ENCODE measurements at places on chromosomes 2 and 18.

DNA sequence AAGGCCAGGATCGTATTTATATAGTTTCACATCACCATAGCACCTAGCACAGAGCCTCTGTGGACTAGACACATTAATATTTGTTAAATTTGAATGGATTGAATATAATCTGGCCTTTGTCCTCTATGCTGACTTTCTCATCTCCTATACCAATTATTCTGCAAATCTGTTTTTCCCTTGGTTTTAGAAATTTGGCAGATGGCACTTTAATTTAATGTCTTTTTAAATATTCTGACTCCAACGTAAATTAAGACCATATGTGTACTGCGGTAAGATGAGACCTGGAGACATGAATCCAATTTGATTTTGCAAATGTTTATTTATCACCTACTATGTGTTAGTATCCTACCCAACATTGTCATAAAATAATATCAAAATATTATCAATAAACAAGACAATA lies 1281.9 kb upstream of the PIK3C3 start:
- no peak for DNase-seq

DNA sequence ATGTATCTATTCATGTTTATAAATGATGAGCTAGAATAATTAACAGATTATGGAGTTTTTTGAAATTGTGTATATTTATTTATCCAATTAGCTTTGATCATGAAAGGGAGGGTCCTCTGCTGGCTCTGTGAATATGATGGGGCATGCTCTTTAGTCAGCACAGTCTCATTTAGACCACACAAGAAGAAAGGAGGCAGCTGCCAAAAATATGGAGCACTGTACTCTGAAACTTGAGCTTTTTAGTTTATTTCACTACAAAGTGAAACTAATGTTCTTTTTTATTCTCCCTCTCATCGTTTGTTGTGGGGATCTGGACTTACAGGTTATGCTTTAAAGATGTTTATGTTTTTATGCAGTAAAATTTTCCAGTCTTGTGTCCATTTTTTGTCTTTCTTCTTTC lies 266.9 kb upstream of the GULP1 start:
- DNase-seq, result no peak

- DNase-seq, result no peak
These were observed 211.9 kb downstream of the PPP1R1C start for GRCh38 chr2:182197529-182197928.

DNA sequence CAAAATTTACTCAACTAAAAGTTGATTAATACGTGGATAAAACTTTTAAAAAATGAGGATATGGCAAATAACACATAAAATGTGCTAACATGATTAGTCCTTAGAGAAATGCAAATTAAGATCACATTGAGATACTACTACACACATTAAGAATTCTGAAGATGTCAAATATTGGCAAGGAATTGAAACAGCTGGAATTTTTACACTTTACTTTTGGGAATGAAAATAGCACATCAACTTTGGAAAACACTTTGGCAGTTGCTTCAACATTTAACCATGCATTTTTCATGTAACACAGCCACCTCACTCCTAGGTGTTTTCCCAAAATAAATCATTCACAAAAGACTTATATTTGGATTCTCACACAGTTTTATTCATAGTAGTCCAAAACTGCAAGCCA lies 687.9 kb upstream of the SETBP1 start:
- no peak for DNase-seq

DNA sequence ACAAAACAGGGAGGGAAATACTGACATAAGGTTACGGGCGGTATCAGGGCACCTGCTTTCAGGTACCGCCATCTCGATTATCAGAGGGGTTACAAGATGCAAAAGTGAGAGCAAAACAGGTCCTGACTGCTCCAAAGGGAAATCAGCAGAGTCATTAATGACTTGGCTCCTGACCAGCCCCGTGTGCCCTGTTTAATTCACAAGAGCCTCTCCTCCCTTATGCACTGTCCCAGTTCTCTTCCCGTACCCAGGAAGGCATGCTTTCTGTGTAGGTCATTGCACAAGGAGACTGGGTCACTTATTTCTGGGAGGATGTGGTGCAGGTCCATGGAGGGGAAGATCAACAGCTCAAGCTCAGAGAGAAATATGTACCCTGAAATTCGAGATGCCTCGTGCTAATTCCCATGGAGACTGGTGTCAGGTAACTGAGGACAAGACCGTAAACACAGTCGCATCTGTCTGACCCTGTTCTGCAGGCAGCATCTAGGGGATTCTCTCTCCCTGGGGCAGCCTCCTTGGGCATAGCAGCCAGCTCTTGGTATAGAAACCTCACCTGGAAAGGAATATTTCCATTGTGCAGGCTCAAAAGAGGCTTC lies 79.9 kb downstream of the HNRNPLL start:
- no peak for DNase-seq

DNA sequence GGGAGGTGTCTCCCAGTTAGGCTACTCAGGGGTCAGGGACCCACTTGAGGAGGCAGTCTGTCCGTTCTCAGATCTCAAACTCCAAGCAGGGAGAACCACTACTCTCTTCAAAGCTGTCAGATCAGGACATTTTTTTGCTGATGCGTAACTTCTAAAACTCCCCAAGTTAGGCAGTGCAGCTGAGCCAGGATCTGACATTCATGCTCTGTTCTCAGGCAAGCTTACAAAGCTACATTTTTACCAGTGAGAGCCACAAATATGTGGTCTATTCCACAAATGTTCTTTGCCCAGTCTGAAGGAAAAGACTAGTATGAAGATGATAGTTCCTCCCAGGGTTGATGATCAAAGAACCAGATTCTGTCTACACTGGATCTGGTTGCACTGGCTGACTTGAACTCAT lies 184.1 kb downstream of the MTCL1 start:
- no peak for DNase-seq

- DNase-seq, result no peak
These were observed 235.2 kb upstream of the PIK3C3 start for GRCh38 chr18:41719808-41720207.

GRCh38 chr18:36297417-36298125 lies at the start of gene FHOD3:
FHOD3 (plus strand) TSS chr18:36297713; CDS start chr18:36297836, 123 bp downstream.
- DNase-seq, result no peak

GRCh38 chr18:60347526-60348045 lies 25.0 kb downstream of the MC4R start:
- DNase-seq, result no peak

GRCh38 chr18:3411854-3412268 lies 38.1 kb upstream of the TGIF1 start:
- DNase-seq, result no peak

DNA sequence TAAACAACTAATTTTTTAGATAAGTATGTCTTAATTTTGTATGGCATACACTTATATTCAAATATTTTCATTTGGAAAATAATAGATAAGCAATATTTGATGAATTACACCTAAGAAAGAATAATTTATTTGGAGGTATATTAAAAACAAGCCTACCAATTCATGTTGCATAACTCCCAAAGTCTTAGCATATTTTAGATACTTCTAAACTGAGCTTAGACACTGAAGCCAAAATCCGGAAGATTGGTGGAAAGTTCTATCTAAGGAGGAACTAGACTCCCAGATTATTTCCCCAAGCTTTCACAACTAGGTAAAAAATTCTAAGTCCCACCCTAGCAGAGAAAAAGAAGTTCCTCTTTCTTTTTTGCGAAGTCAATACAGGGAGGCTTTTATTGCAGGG lies 221.0 kb upstream of the MMADHC start:
- DNase-seq, result no peak

DNA sequence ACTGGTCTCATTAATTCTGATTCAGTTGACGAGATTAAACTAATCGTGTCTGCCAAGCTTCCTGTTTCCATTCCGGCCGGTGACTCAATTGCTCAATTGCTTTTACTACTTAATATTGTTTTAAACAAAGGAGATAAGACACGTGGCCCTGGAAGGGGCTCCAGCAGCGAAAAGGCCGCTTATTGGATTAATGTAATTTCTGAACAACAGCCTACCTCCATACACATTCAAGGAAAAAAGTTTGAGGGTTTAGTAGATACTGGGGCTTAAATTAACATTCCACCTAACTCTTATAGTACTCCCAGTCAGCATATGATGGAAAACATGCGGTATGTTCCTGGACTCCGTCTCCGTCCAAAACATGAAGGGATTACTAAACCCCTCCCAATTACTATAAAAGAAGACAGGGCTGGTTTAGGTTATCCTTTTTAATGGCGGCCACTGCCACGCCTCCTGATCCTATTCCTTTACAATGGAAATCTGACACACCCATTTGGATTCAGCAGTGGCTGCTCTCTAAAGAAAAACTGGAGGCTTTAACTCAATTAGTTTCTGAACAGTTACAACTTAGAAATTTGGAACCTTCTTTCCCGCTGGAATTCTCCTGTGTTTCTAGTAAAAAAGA lies 27.1 kb downstream of the VPS54 start:
- no peak for DNase-seq

DNA sequence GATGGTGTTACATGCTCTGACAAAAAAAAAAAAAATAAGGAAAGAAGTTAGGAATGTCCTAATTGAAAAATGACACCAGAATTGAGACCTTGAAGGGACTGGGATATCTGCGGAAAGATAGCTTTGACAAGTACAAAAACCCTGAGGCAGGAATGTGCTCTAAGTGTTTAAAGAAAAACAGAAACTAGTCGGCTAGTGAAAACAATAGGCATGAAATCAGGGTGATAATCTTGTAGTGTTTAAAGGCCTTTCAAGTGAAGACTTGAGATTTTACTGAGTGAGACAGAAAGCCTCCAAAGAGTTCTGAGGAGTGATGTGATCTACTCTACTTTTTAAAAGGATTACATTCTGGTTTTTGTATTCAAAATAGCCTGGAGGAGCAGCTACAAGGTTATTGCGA lies 107.4 kb downstream of the COBLL1 start:
- DNase-seq, result no peak

DNA sequence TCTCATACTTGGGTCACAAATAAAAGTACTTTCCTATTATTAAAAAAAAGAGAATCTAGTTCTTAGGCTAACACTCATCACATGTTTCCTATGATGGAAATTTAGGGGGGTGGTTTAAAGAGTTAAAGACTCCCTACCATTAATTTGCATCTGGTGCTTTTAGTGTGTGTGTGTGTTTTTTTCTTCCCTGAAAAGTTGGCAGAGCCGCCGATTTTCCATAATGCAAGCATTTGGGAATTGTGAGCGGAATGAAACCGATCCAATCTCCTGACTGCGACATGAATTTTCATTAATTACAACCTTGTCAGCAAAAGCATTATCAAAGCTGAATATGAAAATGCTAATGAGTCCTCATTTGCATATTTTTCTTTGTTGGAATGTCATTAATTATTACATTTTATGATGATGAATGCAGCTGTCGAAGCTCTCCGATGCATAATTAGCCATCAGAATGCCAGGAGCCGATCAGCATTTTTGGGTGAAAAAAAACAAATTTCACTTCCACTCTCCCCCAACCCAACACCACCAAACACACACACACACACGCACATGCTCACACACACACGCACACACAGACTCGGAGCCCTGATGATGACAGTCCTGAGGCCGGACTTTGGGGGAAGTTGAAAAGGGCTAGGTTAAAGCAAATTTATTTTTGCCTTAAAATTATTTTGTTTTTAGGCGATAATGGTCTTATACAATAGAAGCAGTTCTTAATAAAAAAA lies 165.4 kb downstream of the TCF4 start:
- DNase-seq, result no peak

GRCh38 chr2:240405684-240406313 lies 29.7 kb upstream of the GPC1 start:
- no peak for DNase-seq

DNA sequence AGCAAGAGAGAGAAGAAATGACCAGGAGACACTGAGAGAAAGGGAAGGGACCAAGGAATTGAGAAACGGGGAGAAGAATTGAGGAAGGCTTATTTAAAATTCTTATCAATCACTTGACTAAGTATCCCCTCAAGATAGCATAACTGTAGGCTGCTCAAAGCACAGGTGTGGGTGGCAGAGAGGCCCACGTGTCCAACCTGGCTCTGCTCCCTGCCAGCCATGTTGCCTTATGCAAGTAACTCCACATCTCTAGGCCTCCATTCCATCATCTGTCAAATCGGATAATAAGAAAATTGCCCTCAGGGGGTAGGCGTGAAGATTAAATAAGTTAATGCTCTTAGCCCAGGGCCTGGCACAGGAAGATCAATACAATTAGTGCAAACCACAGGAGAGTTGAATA lies 7.4 kb upstream of the NPAS2 start:
- no peak for DNase-seq

- DNase-seq, result no peak
These were observed 155.1 kb downstream of the SMAD7 start for GRCh38 chr18:48795696-48796095.

DNA sequence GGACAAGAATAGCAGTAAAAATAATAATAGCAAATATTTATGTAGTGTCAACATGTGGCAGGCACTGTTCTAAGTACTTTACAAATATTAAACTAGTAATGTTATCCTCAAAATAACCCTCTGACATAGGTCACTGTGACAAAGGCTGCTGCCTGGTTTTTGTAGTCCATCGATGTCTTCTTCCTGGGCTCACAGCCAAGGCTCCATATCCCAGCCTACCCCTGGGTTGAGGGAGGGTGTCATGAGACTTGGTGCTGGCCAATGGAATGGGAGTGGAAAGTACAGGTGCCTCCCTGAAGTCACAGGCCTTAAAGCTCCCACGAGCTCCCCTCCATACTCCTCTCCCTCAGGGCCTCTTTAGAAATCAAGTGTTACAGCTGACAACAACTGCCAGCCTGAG lies 159.3 kb downstream of the CYRIA start:
- DNase-seq, result no peak

DNA sequence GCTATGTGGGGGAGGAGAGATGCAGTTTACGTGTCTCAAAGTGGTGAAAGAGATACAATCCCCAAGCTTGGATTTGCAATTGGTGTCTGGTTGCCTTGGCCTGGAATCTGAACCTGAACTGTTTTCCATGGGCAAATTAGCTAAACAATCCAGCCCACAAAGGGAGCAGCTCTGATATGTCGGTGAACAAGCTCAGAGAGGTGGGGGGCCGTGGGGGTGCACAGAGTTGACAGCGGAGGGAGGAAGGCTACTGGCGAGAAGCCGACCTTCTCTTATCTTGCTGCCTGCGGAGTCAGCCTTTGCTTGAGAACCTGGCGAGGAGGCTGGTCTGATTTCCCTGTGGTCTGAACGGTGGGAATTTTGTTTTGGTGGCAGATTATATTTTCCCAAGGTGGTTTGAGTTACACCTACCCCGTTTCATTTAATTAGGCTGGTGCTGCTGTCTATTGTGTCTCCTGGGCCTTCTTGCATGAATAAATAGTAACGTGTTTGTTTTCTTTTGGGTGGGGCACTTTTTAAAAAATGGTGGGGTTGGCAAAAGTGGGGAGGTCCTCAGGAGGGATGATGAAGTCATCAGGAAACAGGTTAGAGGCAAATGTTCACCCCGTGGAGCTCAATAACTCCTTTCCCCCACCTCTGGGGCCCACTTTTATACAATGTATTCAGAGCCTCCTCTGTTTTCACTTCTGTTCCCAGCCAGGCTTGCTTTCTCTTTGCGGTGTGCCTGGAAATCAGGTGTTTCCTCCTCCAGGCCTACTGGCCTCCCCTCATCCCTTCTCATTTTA lies 80.9 kb upstream of the IGFBP5 start:
- no peak for DNase-seq

GRCh38 chr2:217927601-217928323 lies 75.0 kb downstream of the TNS1 start:
- no peak for DNase-seq
